ENCODE measurements at places on chromosomes 12 and 14.
A peak's percentile ranks its signal among the peaks of the same experiment; 100 is the strongest.

DNA sequence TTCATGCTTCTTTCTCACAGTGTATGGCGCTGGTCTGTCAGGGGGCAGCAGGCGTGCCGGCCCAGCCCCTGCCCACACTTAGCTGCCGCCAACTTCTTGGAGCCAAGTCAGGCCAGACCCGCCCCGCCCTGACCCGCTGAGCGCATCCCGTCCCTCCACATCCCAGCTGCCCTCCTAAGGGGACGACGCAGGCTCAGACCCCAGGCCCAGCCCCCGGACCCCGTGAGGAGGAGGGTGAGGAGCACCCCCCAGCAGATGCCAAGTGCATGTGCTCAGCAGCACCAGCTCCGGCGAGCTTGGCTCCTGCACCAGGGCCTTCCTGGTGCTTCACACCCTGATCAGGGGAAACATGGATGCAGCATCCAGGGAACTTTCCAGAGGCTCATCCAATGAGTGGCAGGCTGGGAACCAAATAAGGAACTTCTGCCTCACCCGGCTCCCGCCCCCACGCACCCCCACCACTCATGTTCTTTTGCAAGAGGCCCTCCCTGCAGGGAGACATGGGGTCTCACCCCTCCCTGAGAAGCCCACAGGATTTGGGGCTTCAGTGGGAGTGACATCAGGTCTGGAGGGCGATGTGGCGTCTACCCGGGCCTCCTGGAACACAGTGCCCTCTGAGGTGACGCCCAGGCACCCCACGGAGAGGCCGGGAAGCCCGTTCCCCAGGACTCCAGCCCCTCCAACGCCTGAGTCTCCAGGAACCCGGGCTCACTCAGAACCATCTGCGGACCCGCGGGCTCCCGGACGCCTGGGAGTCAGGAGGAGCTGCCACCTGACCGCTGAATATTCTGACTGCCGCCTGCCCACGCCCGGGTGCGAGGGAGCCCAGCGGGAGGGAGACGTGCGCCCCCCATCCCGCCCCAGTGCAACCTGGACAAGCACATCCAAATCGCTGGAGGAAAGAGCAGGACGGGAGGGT, 70.0 kb upstream of the GALNT9 start:
- no peak for DNase-seq

DNA sequence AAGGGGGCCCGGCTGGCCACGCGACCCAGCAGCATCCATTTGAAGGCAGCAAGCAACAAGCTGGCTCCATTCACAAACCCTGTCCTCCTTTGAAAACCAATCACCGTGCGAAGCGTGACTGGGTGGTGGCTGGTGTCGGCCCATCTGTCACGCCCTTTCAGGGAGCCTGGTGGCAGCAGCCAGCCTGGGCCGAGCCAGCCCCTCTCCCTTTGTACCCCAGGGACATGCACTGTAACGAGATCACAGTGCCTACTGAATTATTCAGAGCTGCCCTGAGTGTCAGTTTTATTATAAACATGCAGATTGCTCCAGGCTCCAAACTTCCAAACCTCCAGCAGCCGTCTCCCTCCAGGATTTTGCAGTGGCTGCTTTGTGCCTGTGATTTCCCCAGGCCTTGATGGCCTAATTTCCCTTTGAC, 22.3 kb upstream of the CTDSP2 start:
- no peak for DNase-seq

- no peak for DNase-seq
These were observed 745.7 kb downstream of the DIO2 start for GRCh38 chr14:79465651-79466050.

- no peak for DNase-seq
These were observed 21.1 kb upstream of the LRTM2 start for GRCh38 chr12:1799051-1799881.

DNA sequence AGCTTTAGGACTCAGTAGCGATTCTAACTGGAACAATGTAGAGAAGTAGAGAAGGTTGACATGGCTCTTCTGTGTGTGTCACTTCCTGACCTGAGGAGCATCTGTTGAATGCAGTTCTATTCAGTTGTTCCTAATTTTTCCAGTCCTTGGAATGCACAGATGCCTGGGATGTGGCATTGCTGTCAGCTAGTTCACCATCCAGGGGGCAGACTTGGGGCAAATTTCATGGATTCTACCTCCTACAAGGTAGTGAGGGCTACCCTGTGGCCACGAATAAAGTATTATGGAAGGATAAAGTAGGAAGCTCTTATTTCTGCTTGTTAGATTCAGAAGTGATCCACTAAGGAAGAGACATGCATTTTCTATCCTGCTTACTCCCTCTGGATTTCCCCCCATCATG, 74.4 kb upstream of the GPATCH2L start:
- no peak for DNase-seq

GRCh38 chr12:78156751-78157150, 326.1 kb downstream of the NAV3 start:
- no peak for DNase-seq

DNA sequence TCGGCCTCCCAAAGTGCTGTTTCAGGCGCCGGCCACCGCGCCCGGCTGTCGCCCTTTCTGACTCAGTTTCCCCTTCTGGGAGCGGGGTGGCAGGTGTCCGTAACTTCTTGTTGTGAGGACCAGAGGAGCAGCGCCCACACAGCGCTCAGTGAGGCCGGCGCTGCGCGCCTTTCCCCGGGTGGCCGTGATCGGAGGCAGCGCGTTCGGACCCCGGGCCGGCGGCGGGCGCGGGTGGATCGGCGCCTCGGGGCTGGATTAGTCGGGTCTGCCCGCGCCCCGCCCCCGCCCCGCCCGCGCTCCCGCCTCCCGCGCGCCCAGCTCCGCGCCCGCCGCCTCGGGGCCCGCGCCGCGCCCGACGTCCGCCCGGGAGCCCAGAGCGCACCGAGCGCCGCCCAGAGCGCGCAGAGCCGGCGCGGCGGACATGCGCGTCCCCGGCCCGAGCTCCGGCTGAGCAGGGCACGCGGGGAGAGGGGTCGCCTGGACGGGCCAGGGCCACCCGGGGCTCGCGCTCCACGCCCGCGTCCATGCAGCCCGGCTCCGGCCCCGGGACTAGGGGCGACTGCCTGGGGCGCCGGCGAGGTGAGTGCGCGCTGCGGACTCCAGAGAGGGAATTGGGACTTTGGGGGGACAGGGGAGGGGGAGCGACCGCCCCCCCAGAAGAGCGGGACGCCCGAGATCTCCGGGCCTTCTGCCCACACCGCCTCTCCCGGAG, 50.6 kb downstream of the LRCOL1 start:
- peak; percentile 24 for DNase-seq

DNA sequence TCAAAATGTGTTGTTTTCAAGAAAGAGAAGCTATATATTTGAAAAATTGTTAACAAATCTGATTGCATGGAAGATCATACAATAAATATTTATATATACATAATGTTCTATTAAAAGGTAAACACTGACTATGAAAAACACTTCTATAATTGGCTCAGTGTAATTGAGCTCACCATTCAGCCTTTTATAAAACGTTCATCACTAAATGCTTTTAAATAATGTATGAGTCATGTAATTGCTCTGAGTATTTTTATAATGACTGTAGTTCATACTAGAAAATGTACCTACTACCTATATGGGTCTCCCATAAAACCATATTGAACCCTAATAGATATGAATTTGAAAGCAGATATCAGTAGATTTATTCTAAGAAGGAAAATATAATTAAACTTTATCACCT, 240.4 kb upstream of the MGAT4C start:
- no peak for DNase-seq

DNA sequence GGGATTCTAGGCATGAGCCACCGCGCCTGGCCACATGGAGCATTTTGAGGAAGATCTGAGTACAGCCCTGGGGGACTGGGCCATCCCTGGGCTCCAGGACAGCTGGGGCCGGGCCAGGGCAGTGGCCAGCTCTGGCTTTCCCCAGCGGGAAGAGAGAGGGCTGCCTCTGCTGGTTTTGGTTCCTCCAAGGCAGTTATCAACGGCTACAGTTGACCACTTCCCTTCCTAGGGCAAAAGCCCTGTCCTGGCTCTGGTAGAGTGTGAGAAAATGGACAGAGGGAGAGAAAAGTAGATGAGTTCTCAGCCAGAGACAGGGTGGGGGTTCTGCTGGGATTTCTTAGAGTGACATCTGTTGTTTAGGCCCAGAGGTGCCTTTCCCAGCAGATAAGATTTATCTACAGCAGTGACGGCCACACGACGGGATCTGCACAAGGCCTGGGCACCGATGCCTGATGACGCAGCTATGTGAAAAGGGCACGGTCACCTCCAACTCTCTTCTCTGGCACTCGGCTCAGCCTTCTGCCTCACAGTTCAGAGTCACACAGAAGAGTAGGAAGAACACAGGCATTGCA, 5.5 kb upstream of the HVCN1 start:
- DNase-seq = no peak

GRCh38 chr12:66726556-66726955, 47.7 kb upstream of the GRIP1 start:
- no peak for DNase-seq

- DNase-seq = no peak
These were observed 42.2 kb downstream of the EGLN3 start for GRCh38 chr14:33908540-33909223.

- no peak for DNase-seq
These were observed 5.4 kb downstream of the CDKN1B start for GRCh38 chr12:12722435-12723148.

GRCh38 chr12:111406474-111407376, 1.0 kb downstream of the SH2B3 start:
- DNase-seq = peak; percentile 34

GRCh38 chr12:77742631-77743030, 88.1 kb upstream of the NAV3 start:
- DNase-seq = no peak

- DNase-seq = no peak
These were observed 200.4 kb upstream of the FAR2 start for GRCh38 chr12:28948685-28949084.

DNA sequence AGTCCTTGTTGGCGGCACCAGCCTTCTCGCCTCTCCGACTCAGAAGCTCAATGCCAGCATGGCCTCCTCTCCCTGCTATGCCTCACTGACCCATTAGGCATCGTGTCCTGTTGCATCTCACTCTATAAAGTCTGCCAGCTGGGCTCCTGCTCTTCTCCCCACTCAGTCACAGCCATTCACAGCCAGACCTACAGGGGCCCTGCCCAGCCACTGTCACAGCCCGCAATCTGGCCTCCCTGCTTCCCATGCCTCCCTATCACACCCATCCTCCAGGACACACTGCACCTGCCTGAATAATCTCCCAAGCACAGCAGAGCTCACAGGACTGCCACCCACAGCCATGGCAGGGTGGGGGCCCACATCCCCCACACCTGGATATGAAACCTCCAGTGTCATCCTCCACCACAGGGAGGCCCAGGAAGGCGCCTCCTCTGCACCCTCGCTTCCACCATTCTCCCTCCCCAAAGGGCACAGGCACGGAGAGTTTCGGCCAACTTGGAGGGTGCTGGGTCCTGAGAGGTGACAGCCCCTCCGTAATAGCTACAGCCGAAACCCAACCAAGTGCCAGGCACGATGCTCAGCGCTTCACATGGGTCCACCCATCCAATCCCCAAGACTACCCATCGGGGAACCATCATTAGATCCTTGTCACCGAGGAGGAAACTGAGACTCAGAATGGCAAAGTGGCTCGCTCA, 370.3 kb downstream of the BCL11B start:
- no peak for DNase-seq

GRCh38 chr12:51217133-51217967, 512 bp downstream of the POU6F1 start:
- peak; percentile 10 for DNase-seq

- no peak for DNase-seq
These were observed 1.7 kb downstream of the OTX2 start for GRCh38 chr14:56808383-56809269.

- DNase-seq = peak; percentile 49
These were observed 44.9 kb downstream of the ATP2B1 start for GRCh38 chr12:89663577-89664357.

GRCh38 chr14:97806891-97807290, 1009.7 kb downstream of the VRK1 start:
- DNase-seq = no peak

- no peak for DNase-seq
These were observed 25.1 kb upstream of the SLC8A3 start for GRCh38 chr14:70213721-70214282.

DNA sequence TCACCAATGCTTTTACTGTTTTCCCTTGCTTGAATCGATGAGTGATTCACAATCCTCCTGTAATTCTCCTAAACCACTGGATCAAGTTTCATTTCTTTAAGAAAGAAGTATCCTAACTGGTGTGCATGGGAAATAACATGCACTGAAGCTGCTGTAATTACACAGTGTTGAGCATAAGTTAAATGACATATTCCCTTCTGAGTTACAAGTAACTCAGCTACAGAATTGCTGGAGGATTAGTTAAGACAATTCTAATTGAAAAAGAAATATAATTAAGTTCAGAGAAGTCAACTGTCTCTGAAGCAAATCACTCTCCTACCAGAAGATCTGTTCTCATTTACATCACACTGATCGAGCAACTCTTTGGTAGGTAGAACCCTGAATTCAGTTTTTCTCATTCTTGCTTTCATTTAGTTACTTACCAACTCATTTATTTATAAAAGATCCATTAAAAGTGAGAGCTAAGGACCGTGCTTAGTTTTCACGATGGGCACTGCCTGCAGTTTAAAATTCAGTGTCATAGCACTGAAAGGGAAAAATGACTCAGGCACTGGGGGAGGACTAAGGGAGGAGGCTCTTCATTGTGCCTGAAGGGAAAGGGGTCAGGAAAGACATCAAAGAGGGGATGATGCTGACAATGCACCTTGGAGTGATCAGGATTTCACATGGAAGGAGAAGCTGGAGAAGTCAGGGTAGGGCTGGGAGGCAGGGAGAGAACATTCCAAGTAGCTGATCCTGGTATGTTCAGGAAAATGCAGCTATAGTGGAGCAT, 327.2 kb downstream of the EMP1 start:
- no peak for DNase-seq

DNA sequence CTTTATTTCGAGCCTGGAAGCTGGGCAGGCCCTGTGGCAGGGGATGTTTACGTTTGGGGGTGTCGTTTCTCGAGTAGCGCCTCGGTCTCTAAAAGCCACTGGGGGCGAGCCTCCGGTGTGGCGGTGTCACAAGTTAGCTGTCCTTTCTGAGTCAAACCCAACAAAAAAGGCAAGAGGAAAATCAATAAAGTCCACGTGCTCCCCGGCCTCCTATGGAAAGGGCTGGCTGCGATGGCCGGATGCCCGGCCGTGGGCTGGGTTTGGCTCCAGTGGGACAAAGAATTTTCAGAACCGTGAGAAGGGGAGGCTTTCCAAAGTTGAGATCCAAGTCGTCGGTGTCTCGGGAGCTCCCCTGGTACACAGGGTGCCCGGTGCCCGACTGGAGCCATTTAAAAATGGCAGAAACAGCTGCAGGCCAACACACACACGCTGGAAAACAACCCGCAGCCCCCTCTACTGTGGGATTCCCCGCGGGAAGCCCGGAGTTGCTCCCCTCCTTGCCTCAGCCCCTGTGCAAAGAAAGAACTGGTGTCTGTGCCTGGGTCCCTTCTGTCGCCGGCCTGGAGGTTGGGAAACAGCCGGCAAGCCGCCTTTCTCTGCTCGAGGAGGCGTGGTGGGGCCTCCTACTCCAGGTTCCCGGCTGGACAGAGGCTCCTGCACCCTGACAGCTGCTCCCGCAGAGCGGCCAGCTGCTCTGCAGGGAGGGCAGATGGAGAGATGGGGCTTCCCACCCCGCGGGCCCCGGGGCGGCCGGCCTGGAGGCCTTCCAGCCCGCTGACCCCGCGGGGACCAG, 1.9 kb downstream of the BCL7A start:
- DNase-seq = peak; percentile 46

GRCh38 chr14:79199217-79199616, 1012.1 kb downstream of the DIO2 start:
- no peak for DNase-seq

- no peak for DNase-seq
These were observed 25.9 kb upstream of the PPFIBP1 start for GRCh38 chr12:27498149-27498548.

GRCh38 chr12:52156757-52157565, 34.9 kb downstream of the KRT80 start:
- peak; percentile 42 for DNase-seq

GRCh38 chr14:58625438-58625837, 12.3 kb upstream of the DACT1 start:
- no peak for DNase-seq
